ENCODE measurements at places on chromosomes 5 and 9.

- no peak for DNase-seq
Measured at GRCh38 chr9:126298063-126298801, 28.4 kb upstream of the MVB12B start.

DNA sequence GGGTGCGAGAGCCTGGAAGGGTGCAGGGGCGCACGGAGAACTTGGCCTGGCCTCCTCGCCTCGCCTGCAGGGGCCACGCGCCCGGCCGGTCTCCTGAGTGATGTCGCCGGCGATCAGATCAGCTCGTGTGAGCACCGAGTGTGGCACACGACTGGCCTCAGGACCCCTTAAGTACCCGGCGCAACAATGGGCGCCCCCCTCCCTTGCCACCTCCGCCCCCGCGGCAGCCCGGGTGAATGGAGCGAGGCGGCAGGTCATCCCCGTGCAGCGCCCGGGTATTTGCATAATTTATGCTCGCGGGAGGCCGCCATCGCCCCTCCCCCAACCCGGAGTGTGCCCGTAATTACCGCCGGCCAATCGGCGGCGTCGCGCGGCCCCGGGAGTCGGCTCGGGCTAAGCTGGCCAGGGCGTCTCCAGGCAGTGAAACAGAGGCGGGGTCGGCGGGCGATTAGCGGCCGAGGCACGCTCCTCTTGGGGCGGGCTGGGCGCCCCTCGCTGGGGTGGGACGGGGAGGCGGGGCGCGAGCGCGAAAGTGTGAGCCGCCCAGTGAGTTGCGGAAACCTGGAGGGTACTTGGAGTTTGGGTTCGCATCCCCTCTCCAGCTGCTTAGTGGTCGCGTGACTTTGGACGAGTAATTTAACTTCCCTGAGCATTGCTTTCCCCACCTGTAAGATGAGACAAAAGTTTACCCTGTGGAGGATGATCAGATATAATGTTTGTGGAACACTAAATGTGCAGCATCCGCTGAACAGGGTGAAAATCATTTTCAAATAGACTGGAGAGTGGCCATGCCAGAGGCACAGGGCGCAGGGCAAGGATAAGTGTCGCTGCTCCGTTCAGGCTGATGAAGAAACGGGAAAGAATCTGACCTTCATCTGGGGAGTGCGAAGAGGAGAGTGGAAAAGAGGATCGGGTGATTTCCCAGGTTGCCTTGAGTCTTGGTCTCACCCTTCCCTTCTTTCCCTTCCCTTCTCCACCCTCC is at the start of gene NEUROG1:
Gene NEUROG1 (minus strand): TSS at position 145 of the 982 bp plus-strand sequence. CDS start 274 bp downstream, outside the sequence.
- no peak for DNase-seq

DNA sequence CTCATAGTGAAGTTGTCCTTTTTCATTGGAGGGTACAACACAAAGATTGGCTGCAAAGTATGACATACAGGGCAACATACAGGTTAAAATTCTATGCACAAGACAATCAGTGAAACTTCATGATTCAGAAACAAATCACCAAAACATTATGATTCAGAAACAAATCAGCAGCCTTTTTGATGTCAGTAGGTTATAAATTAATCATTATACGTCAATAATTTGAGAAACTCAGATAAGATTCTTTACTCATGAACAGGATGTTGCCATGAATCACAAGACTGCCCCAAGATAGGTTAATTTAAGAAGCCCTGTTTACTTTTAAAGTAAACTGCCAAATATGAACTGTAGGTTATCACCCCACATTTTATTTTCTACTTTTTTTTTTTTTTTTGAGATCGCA is 62.2 kb upstream of the IL33 start:
- no peak for DNase-seq

- peak; percentile 87 for DNase-seq
Measured at GRCh38 chr5:80668016-80668969, 13.5 kb upstream of the DHFR start.

DNA sequence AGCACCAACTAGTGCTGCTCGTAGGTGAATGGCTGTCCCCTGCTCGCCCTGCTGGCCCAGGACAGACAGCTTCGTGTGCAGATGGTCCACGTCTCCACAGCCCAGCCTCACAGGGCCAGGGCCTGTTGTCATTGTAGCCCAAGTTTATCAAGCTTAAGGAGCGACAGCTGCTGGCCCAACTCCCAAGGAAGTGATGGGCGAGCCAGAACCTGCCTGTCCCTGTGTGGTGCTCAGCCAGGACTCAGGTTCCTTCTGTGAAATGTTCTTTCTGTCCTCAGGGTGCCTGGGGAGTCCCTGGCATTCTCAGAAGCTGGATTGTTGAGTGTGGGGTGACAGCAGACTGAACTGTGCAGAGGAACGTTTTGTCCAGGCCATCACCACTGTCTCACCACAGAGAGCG is 16.4 kb downstream of the TRIP13 start:
- DNase-seq = no peak

DNA sequence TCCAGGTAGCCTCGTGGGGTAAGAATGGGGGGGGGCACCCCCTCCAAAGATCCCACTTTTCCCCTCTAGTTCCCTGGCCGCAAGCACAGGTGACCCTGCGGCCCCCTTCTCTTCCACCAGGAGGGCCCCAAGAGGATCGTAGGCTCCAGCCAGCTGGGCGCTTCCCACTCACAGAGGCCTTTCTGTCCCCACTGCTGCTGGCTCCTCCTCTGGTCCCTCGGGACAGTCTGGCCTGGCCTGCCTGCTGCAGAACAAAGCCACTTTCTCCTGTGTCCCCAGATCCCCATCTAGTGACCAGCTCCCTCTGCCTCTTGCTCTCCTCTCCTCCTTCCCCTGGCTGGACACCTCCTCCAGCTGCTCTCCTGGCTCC is 534 bp upstream of the SAPCD2 start:
- DNase-seq = peak; percentile 66

- DNase-seq = no peak
Measured at GRCh38 chr9:5357431-5358105, 17.9 kb upstream of the RLN1 start.

GRCh38 chr9:129558551-129559505 is 62.1 kb downstream of the C9orf50 start:
- no peak for DNase-seq

DNA sequence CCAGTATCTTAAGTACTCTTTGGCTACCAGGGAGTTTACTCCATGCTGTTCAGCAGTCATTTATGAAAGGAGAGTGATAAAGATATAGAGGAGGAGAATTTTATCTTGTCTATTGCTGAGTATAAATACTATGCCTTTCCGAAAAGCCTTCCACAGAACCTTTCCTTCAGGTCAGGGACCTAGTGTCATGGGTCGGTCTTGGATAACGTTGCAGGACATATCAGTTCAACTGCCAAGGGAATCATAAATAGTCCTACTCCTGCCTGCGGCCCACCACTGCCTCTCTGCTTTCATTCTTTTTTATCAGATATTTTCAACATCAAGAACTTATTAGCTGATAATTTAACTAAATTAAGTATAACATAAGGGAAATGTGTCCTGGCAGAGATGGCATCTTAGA is 122.0 kb upstream of the CCDC152 start:
- DNase-seq = no peak

GRCh38 chr9:15249981-15250380 is 57.0 kb downstream of the TTC39B start:
- DNase-seq = no peak

DNA sequence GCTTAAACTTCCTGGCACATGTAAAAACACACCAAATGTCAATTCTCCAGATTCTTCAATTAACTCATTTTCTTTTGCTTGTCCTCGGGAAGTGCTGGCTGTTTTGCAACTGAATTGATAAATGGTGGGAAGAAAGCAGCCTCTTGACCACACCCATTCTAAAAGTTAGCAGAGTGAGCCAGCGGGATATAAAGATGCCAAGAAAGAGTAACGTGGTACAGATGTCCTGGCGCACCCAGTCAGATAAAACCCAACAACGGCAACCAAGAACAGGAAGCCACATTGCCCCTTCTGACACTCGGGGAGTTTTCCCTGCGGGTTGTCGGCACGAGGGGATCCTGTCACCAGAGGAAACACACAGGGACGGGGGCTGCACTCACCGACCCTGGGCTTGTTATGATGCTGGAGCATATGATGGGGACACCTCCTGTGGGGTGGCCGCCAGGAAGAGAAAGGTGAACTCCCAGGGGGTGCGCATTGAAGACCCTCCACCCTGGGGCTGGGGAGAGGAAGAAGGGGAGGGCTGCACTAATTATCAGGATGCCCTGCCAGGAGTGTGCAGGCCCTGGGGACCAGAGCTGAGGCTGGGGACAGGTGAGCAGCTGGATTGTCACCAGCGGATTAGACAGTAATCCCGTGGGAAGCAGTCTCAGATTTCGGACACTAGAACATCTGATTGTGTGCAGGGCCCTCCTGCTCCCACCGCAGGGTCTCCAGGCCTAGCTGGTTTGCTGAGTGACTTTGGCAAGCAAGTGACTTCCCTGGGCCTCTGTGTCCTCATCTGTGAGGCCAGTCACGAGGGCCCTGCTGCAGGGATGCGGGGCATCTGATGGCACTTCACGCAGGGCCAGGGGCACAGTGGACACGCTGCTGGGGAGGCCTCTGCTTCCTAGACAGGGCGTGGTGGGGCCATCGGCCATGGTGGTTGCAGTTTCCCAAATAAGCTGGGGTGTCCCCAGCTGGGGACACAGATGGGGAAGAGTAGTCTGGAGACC is 59.2 kb downstream of the CRB2 start:
- no peak for DNase-seq

DNA sequence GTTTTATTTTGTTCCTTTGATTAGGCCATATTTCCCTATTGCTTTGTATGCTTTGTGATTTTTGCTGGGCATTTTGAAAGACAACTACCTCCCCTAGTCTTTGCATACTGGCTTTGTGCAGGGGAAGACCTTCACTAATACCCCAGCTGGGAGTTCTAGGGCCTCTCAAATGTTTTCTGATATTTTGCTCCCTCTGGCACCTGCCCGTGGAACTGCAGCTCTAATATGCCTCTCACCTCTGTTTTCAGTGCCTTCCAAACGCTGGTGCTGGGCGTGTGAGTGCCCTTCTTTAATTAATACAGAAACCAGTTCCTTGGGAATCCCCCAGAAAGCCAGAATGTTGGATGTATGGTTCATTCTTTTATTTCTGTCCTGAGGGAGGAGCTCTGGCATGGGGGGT is 204.5 kb downstream of the COMMD10 start:
- no peak for DNase-seq

DNA sequence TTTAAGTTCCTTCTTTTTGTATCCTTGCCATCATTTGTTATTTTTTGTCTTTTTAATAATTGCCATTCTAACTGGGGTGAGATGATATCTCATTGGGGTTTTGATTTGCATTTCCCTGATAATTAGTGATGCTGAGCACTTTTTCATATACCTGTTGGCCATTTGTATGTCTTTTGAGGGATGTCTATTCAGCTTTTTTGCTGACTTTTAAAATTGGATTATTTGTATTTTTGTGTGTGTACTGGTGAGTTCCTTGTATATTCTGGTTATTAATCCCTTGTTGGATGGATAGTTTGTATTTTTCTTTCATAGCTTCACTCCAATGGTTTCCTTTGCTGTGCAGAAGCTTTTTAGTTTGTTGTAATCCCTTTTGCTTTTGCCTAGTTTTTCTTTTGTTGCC is 19.1 kb downstream of the RCL1 start:
- no peak for DNase-seq
